Activated T-helper 2 cell treated with anti-CD3 and anti-CD28 coated beads, Interferon-gamma antibody, Interleukin-2, Interleukin-4, amounts not matched to agents 10 μg/mL and 5 μg/mL and 100 μg/mL, durations not matched to agents 14 hours and 24 hours and 36 hours (primary cell): ENCODE measurements at places on chromosomes 5 and 9. TPM values are rescaled to one million over a fixed set of nuclear protein-coding genes. Genes with fewer than 3 reads are reported as not detected.

- no peak for DNase-seq
- no peak overlapping the region for H3K4me3 ChIP-seq
- H3K36me3 ChIP-seq: peaks cover 14% of the 10 kb centered on the region
- no peaks in the 10 kb centered on the region for H3K27me3 ChIP-seq
- no peak overlapping the region for H3K27ac ChIP-seq
These were observed 29.5 kb downstream of the CAAP1 start for GRCh38 chr9:26863074-26863473.

- no peak for DNase-seq
- no peaks in the 10 kb centered on the region for H3K4me1 ChIP-seq
- H3K4me3 ChIP-seq: no peak overlapping the region
- no peak overlapping the region for H3K27ac ChIP-seq
- H3K36me3 ChIP-seq: no peaks in the 10 kb centered on the region
These were observed 14.7 kb upstream of the PWWP2A start for GRCh38 chr5:160133918-160134304.

- H3K4me1 ChIP-seq: no peaks in the 10 kb centered on the region
- H3K27me3 ChIP-seq: no peaks in the 10 kb centered on the region
- H3K4me3 ChIP-seq: no peak overlapping the region
- H3K36me3 ChIP-seq: no peaks in the 10 kb centered on the region
- H3K27ac ChIP-seq: no peak overlapping the region
These were observed 486.4 kb upstream of the ZNF608 start for GRCh38 chr5:125232779-125233230.

- peak; percentile 73 for DNase-seq
- peaks cover 53% of the 10 kb centered on the region for H3K36me3 ChIP-seq
- peaks cover 2% of the 10 kb centered on the region for H3K27me3 ChIP-seq
- H3K4me1 ChIP-seq: peaks cover 26% of the 10 kb centered on the region
- H3K27ac ChIP-seq: peak overlapping the region; percentile 48
These were observed 809 bp downstream of the HNRNPAB start for GRCh38 chr5:178204935-178205748.

Gene LRRC70
- total RNA-seq: 0.46 and 1.1 TPM in 2 replicates

Gene PCDHA10
- total RNA-seq: not detected in 2 replicates

Gene GRIN1
- 0.07 TPM in 1 of 2 replicates, not detected in the other for total RNA-seq

Gene PCDHGA9
- total RNA-seq: 0.23 and 0.32 TPM in 2 replicates

Gene AMBP
- total RNA-seq: not detected in 2 replicates
